ENCODE measurements at places on chromosomes 7 and 10.

- no peak for DNase-seq
Observed at GRCh38 chr10:42956045-42956444, 120.8 kb upstream of the RET start.

- DNase-seq, result no peak
Observed at GRCh38 chr10:124238367-124238766, 145.0 kb upstream of the CHST15 start.

- no peak for DNase-seq
Observed at GRCh38 chr10:132201111-132201969, 14.6 kb downstream of the DPYSL4 start.

- DNase-seq, result no peak
Observed at GRCh38 chr7:108181073-108181985, 51.2 kb upstream of the LAMB4 start.

GRCh38 chr10:71854031-71854430 is 3.0 kb upstream of the PSAP start:
- DNase-seq, result no peak

Measured in stimulated activated CD8-positive, alpha-beta memory T cell treated with anti-CD3 and anti-CD28 coated beads, Interleukin-7, amount 100 ng/mL, for 1 hour (primary cell).